GM04504 (cell line): ENCODE measurements at places on chromosomes 2 and 18.

DNA sequence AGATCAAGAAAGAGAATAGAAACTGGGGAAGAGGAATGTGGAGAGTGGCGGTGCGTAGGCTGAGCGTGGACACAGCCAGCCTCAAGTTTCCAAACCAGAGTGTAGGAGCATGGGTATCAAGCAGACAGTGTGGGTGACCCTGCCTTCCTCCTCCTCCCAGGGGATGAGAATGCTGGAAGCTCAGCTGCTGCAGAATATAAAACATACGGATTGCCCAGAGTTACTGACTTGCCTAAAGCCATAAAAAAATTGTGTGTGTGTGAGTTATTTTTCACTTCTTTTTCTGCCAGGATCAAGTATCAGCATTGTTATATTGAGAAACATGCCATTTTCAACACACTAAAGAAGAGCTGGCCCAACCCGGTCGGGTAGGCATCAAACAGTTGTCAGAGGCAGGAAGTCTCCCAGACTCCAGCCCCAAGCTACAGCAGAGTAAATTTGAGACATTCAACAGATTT is 333.3 kb upstream of the ACVR2A start:
- DNase-seq = no peak

GRCh38 chr2:458425-458815 is 170.5 kb upstream of the ALKAL2 start:
- DNase-seq = no peak

DNA sequence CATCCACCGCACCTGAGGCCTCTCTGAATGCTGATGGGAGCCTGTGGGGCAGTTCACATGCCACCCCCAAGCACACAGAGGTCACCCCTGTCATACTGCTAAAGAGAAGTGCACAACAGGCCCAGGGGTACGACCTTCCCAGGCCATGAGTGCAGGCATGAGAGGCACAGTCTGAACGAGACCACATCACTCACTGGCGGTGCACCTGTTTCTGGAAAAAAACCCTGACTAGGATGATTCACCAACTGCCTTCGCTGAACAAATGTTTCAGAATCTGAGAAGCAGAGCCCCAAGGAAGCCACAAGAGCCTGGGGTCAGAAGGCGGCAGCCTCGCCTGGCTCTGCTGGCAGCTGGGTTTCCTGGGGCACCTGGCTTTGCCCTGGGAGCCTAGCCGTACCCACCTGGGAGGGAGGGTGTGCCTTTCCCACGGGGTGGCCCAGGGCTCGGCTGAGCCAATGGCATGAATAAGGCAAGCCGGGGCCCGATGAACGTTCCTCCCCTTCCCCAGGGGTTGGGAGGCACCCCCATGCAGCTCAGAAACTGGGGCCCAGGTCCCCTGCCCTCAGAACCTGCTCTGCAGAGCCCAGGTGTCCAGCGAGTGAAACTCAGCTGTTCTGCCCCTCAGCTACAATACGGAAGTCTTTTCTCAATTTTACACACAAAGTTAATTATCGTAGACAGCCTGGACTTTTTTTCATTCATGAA is 73.8 kb downstream of the HDAC4 start:
- no peak for DNase-seq

DNA sequence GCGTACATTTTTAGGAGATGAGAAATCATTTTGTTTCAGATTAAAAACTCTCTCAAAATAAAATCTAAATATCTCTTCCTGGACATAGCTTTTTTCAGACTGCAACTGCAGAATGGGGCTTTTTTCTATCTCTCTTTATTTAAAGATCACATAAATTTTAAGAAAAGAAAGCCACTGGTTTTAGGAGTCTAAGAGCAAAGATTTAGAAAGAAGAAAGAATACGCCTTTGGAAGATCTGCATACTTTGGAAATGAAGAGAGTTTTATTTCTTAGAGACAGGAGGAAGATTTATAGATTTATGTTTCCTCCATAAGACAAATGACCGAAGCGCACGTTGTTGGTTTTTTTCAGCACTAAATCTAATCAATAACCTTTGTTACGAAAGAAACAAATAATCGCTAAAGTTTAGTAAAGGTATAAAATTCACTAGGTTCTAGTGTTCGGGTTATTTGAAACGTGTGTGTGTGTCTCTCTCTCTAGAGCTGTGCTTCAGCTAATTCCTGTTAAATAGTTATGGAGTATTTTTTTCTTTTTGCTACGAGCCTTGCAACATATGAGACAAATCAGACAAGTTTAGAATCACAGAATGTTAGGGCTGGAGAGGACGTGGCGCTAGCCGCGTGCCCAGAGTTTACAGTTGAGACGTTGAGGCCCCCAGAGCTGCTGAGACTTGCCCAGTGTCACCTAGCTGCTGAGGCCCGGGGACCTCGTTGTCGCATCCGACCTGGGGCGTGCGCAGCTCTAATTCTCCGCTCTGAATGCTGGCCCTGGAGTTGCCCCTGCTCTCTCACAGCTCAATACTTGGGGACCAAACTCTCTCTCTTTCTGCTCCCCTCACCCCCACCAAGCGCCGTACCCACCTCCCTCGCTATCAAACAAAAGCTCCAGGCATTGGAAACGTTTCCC is 69.9 kb downstream of the CTAGE1 start:
- no peak for DNase-seq

DNA sequence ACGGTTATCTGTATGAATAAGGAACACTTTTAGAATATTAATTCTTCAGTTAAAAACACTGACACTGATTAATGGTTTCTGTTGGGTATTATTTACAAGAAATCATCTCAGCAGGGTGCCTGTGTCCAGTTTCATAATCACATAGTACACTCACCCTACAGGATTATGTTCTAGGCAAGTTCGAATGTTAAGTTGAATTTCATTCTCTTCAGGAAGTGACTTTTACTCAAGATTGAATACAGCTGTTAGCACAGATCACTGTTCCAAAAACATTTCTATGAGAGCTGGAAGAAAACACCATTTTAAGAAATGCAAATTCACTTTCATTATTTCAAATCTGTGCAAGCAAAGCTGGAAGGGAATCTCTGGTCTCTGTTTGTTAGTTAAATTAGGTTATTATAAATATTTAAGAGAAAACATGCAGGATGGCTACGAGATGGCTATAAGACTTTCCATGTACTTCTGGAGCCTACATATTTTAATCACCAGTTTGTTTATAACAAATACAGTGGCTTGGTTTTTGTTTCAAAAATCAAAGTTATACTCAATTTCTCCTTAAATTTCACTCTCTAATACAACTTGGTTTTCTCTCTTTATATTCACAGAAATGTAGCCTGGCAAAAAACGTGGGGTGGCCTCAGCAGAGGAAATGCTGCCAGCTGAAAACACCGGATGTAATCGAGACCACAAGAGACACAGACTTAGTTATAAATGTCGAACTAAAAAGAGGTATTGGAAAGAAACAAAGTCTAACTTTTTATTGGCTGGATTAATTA is 65.8 kb downstream of the RBMS1 start:
- peak; percentile 64 for DNase-seq

DNA sequence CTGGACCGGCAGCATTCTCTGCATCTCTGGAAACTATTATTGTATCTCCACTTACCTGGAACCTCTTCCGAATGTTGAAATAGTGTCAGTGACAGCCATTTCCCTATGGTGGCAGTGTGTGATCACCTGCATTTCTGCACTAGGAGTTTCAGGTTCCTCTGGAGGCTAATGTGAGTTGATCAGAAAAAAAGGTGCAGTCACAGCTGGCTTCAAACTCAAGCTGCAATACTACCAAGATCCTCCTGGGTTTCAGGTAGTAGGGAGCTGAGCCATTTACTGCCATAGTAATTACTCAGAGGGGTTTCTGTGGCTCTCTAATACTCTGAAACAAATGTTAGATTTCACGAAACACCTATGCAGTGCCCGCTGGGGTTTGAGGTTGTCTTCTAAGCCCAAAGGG is 183.5 kb upstream of the OSR1 start:
- no peak for DNase-seq

GRCh38 chr2:5740817-5741216 is 48.6 kb downstream of the SOX11 start:
- DNase-seq = no peak

GRCh38 chr2:227880460-227880859 is 9.0 kb downstream of the DAW1 start:
- DNase-seq = no peak

GRCh38 chr2:133635131-133635530 is 66.9 kb upstream of the NCKAP5 start:
- no peak for DNase-seq

DNA sequence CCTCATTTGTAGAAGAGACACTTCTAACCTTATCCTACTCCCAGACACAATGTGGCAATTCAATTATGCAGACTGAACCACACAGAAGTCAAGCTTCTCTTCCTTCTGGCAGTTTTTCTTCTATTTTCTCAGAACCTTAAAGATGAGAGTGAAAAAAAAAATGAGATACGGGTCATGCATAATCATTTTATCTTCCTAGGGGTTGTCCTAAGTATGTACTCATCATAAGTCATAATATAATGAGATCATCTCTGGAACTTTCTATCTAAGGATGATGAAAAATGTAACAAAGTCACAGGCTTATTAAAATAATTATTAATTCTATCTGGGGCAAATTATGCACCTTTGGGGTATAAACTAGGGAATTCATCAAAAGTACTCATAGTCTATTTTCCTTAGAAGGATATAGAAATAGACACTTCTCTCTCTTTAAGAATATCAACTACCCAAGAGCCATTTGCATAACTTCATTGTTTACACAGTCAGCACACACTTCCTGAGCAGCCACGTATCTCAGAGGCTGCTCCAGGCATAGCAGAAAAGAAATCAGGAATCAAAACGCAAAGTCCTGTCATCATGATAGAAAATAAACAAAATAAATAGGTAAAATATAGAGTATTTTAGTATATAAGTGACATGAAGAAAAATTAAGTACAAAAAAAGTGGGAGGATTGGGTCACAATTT is 345.9 kb upstream of the SPHKAP start:
- DNase-seq = no peak

DNA sequence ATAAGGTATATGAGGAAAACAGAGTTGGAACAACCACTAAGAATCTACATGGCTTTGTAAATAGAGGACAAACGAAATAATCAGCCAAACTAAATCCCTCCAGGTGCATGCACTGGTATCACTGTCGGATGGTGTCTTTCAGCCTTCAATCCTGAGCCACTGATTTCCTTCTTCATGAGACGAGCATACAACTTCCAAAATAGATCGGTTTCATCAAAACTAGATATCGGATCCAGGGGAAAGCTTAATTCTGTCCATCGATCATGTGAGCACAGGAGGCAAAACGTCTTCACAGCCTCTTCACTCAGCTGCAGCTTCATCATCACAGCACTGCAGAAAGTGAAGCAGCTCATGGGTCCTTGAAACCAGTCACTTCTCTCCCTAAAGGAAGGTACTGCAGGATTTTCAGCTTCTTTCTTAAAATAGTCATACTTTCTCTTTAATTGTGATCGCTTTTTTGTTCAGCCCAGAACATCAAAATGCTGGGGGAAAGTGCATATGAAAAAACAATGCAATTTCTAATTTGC is 80.5 kb downstream of the DTNB start:
- no peak for DNase-seq

DNA sequence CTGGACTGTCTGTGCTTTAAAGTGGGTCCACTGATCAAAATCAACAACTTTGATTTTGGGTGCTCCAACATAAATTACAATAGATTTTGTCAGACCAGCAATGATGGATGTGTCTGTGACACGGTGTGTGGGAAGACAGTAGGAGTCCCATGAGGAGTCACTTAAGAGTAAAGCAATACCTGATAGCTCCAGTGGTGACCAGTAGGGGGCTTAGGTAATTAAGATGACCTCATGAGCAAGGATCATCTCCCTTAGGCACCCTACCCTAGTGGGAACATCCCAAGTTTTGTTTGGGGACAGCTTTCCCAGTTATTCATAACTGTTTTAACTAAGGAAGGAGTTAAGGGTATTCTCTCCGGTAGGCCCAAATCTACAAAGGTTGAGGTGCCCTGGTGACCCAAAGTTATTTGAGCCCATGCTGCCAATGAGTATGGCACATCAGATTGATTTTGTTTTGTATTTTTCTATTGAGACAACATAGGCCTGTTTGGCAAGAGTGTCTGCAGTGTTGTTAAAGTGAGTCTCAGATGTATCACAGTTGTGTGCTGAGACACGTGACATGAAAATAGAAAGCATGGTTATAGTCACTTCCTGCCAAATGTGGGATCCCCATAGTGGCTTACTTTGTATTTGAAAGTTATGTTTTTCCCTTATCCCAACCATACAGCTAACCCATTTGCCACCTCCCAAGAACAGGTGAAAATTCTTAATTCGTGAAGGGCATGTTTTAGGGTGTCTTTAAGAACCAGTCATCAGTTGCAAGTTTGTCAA is 1337.6 kb upstream of the SLC39A10 start:
- no peak for DNase-seq

GRCh38 chr2:216055680-216056079 is 25.9 kb downstream of the PECR start:
- DNase-seq = no peak

- DNase-seq = no peak
These were observed 58.1 kb downstream of the MYO3B start for GRCh38 chr2:170235860-170236679.

DNA sequence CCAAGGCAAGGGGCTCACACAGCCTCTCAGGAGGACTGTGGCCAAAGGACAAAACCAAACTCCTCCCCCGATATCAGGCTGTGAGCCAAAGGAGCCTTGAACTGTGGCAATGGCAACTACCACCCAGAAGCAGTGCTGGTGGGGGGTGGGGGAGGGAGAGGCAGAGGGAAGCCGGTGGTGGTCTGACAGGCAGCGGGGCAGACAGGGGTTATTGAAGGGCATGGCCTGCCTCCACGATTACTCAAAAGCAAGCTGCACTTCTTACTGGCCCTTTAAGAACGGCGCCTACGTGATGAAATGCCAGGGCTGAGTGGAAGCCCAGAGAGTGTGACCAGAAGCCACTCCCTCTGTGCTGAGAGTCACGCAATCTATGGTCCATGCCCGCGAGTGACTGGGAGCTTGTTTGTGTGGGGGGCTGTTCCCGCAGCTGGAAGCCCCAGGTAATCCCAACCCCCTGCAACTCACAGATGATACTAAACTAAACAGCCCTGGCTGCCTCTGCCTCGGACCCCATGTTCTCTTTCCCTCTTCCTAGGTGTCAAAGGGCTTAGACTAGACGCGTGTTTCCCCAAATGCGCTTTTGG is 128.2 kb upstream of the CXCR4 start:
- DNase-seq = no peak

DNA sequence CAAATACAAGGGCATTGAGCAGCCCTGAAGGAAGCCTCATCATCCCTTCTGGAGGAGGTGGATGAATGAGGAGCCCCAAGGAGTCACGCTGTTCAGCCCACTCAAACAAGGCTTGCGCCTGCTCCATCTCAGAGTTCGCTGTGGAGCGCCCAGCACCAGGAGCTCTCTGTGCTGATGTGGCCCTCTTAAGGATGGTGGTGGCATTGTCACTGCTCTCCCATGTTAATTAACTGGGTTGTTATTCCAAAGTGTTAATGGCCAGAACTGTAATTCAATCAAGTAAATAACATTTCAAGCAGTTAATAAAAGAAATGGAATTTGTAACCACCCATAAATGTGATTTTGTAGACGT is 726.0 kb upstream of the RAB6C start:
- no peak for DNase-seq

GRCh38 chr2:118696786-118697465 is 150.5 kb downstream of the EN1 start:
- no peak for DNase-seq

- DNase-seq = peak; percentile 46
These were observed 606.4 kb downstream of the RNF144A start for GRCh38 chr2:7523481-7524120.
